ENCODE measurements at places on chromosomes 11 and 22. TPM values are rescaled to one million over a fixed set of nuclear protein-coding genes. Genes with fewer than 3 reads are reported as not detected.

The APOL4 gene
- total RNA-seq: not detected

The ADM2 gene
- total RNA-seq: 1.1 TPM

The ARHGAP42 gene
- total RNA-seq: 0.38 TPM

The CLTCL1 gene
- total RNA-seq: 0.69 TPM

The ISX gene
- not detected for total RNA-seq

The PTPRJ gene
- 31.4 TPM for total RNA-seq

The HBB gene
- 1.1 TPM for total RNA-seq

The CARD10 gene
- total RNA-seq: 0.19 TPM

The PDE3B gene
- total RNA-seq: 146 TPM

The GTSE1 gene
- 0.19 TPM for total RNA-seq

The UFD1 gene
- 70.8 TPM for total RNA-seq

The OR56A1 gene
- not detected for total RNA-seq

The DRICH1 gene
- 0.56 TPM for total RNA-seq

The OR52I1 gene
- total RNA-seq: not detected

The ZBTB44 gene
- total RNA-seq: 35.0 TPM

The MS4A6A gene
- not detected for total RNA-seq

The CYP2D6 gene
- 3.1 TPM for total RNA-seq

The SYT13 gene
- total RNA-seq: not detected

DNA sequence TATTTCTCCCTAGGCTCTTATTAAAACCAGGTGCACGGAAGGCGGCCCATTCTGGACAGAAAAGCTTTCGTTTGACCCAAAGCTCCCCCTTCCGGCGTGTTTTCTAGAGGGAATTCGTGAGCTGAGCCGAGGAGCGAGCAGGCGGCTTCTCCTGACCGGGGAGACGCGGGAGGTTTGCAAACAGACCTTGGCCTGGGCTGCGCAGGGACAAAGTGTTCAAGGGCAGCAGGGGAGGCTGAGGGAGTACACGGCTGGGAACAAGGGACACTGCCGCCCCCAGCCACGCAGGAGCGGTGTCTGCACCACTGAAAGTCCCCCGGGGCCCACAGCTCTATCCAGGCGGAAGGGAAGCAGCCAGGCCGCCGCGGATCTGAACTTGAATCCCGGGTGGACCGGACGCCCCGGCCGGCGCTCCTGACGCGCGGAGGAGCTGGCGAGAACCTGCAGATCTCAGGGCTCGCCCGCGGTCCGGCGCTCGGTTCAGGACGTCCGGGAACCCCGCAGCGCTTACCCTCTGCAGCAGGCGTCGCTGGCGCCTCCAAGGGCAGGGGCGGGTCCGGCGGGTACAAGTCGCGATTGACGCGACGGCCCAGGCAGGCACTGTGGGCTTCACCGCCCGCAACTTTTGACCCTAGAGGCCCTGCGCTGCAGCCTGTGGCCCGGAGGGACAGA, 101.9 kb downstream of the WT1 start:
- DNase-seq: no peak

- no peak for DNase-seq
These were observed 39.2 kb downstream of the HEPHL1 start for GRCh38 chr11:94060401-94060800.

DNA sequence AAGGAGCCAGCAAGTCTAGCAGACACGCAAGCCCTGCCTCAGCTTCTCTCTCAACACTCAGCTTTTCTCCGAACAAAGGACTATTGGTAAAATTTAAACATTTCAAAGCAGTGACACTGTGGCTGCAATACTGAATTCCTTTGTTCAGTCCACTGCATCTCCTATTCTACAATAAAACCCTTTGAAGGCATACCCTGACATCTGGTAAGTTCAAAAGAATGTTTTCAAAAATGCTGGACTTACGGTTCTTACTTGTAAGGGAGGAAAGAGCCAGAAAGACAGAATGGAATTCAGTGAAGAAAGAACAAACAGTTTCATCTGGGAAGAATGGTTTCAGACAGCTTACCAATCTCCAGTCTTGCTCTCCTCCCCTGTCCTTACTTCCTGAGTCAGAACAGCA, 12.7 kb upstream of the OR8K1 start:
- DNase-seq: no peak

GRCh38 chr22:28821452-28821851, 21.1 kb upstream of the XBP1 start:
- no peak for DNase-seq

GRCh38 chr22:42462016-42462415, 29.8 kb upstream of the NFAM1 start:
- DNase-seq: no peak

DNA sequence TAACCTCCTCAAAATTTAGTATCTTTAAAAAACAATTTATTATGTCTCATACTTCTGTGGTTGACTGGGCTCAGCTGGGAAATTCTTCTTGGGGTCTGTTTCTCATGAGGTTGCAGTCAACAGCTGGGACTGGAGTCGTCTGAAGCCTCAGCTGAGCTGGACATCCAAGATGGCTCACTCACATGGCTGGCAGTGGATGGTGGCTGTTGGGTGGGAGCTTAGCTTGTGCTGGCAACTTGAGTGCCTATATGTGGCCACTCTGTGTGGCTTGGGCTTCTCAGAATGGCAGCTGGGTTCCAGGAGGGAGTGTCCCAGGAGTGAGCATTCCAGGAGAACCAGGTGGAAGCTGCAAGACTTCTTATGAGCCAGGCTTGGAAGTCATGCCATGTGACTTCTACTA, 13.2 kb downstream of the THY1 start:
- no peak for DNase-seq

DNA sequence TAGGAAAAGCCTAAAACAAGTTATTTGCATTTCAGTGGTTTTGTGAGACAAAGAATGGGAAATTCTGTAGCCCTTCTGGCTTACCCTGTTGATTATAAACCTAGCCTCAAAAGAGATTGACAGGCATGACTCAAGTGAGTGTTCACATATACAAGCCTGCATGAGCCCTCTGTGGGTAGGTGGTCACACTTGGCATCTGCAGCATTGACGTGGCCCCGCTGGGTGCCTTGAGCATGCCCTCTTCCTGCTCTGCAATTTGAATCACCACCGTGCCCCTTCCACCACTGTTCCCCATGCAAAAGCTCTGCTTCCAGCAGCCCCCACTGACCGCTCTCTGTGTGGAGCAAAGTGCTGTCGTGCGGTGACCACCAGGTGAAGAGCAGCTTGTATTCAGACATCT, 21.0 kb upstream of the ADSL start:
- no peak for DNase-seq

- no peak for DNase-seq
These were observed 17.4 kb downstream of the BMAL1 start for GRCh38 chr11:13294771-13295579.

- DNase-seq: no peak
These were observed 62.0 kb upstream of the ARHGAP42 start for GRCh38 chr11:100625041-100625440.

DNA sequence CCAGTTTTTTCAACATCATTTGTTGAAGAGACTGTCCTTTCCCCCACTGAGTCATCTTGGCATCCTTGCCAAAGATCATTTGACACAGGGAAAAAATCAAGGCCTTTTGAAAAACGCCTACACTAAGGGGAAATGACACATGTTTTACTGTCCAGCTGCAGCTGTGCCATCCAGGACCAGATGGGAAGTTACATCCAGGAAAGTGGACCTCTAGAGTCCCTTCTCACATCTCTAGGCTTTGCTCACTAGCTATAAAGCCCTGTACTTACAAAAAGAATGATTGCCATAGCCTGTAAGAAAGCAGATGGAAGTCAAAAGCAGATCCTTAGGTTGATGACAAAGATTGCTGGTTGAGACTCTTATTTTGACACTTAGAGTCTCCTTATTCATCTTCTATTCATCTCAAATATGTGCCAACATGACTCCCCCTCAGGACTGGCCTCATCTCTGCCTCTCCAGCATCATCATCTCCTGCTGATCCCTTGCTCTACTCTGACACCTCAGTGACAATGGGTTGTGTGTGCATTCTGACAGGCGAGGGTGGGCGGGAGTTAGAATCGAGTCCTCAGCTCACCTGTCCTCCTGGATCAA, 22.8 kb downstream of the OSBP2 start:
- DNase-seq: no peak

- no peak for DNase-seq
These were observed 157.4 kb downstream of the NAV2 start for GRCh38 chr11:19869946-19870589.

- DNase-seq: peak; percentile 25
These were observed 917 bp downstream of the RPS6KA4 start for GRCh38 chr11:64359712-64360445.

DNA sequence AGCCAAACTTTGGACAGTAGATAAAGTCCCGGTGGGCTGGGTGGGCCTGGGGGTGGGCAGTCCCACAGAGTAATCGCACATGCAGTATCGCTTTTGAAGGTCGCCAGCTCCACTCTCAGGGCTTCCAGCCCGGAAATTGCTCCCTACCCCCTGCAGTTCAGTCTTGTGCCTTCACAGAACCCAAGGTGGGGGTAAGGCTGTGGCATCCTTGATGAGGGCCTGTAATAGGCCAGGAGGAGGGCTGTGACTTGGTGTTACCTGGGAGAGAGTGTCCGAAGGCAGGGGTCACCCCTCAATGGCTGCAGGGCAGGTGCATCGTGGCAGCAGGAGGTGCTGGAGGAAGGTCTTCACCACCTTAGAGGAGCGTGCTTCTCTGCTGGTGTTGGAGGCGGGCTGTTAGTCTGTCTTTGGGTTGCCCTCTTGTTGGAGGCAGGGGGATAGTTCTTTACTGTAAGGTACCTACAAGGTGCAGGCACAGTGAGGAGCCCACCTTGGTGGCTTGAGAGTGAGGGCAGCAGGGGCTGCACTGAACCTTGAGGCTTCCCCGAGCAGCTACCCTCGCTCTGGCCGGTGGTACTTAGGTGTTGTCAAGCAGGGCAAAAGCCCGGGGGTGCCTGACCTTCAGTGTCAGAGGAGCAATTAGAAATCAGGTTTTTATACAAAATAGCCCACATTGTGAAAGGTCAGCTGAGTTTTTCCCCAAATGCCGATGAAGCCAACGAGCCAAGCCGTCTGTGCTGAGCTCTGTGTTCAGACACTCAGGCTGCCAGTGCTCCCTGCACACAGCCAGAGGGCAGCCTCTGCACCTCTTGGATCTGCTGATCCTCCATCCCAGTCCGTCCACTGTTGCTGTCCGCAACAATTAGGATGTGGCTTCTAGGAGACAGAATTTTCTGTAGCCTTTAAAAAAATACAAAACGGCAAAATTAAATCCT, 21.9 kb downstream of the SAMM50 start:
- no peak for DNase-seq

DNA sequence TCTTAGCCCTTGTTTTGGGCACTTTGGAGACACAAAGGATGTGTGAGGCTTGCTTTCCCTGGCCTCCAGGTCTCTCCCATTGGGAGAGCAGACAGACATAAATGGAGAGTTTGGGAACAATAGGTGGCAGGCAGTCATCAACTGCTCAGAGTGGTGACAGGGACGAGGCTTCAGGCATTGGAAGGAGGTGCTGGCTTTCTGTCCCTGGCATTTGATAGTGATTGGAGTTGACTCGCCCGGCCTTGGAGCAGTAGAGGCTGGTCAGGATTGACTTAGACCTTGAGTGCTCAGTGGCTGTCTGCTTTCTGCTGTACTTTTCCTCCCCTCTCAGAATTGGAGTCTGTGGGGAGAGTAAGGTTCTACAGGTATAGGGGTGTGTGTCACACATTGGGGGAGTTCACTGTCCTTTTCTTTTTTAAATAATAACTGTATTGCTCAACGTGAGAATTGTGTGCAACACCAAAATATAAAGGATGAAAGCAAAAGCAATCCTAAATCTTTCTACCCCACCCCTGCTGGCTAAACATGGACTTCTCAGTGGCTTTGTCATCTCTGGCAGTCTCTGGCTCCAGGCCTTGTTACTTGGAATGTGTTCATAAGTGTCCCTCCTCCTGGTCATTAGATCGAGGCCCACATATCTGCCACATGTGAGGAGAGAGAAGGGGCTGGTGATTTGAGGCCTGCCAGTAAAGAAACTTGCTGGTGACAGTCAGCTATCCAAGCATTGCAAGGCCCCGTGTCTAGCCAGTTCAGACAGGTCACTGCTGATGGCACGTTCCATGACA, 21.1 kb downstream of the SHISA8 start:
- DNase-seq: no peak

- no peak for DNase-seq
These were observed 52.0 kb downstream of the KCNJ1 start for GRCh38 chr11:128814856-128815705.

DNA sequence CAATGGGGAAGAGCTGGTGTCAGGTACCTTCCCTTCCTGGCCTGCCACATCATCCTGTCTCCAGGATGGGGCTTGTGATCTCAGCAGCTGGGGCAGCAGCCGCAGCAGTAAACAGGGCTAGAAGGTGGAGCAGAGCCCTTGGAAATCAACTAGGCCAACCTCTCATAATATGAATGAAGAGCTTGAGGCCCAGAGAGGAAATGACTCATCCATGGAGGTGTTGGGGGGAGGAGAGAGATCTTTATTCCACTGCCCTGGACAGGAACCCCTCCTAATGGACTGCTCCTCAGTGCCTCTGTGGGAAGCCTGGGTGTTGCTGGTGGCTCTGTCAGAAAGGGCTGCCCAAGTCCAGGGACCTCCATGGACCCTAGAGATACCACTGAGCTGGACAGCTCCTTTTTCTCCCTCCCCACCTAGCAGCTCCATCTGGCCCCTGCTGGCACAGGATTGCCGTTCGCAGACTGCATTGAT, 111.8 kb downstream of the OSBP2 start:
- DNase-seq: no peak

DNA sequence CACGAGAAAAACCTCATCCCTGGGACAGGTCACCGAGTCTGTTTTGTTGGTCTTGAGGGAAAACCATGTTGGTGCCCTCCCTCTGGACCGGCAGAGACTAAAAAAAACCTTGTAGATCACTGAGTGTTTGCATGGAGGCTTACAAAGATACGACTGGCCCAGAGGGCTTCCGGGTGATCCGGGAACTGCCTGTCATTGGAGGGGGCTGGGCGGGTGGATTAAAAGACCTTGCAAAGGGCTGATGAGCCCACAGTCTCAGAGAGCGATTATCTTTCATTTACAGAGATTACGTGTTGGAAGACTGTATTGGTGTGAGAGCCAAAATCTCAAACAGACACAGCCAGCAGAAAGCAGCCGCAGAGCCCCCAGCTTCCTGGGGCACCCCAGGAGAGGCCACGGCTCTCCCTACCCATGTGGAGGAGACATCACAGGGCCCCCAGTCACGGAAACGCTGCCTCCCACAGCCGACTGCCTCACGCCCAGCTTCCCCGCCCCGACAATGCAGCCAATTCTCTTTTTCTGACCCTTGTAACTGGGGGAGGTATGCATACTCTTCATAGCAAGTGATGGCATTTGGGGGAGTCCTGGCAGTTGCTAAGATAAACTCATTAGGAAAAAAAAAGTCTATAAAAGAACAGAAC, 426.4 kb downstream of the CTTN start:
- DNase-seq: no peak

- no peak for DNase-seq
These were observed 31.4 kb downstream of the FEZ1 start for GRCh38 chr11:125464666-125465065.
